ENCODE measurements at places on chromosomes 6 and 20.

- DNase-seq: no peak
These were observed 187.1 kb downstream of the ID4 start for GRCh38 chr6:20024316-20024673.

DNA sequence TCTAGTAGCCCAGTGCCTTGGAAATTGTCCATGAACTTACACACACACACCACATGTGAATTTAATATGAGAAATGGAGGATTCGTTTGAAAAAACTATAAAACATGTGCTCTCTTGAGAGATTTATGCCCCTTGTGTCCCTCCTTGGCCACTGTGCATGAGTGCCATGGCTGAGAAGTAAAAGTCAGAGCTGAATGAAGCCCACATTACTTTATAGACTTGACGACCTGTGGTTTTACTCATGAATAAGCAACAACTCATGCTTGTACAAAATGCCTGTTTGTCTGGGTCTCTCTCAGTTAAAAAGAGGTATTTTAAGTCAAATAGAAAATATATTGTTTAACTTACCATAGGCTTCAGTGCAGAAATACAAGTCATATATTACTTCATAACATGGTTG lies 102.7 kb downstream of the KCNQ5 start:
- no peak for DNase-seq

DNA sequence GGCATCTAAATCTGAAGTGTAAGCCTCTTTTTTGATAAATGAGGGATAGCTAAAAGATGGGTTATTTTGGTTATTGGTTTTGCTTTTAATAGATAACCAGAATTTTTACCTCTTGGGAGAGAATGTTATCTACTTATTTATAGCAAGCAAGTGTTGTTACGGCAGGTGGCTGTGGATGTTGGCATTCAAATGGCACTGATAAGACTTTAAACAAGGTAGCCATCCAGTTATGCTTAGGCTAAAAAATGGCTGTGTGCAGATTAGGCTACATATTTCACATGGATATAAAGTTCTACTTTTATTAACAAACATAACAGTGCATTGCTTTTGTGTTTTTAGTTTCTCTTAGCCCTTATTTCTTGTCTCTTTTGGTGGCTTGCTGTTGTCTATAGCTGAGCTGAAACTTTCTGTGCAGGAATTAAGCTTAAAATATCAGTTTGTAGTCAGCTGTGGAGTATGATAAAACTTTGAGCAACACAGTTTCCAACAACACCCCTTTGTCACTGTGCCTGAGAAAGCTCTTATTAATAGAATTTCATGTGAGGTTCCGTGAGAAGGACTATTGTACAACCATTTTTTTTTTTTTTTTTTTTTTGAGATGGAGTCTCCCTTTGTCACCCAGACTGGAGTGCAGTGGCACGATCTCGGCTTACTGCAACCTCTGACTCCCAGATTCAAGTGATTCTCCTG lies 28.8 kb downstream of the CARMIL1 start:
- DNase-seq: no peak

DNA sequence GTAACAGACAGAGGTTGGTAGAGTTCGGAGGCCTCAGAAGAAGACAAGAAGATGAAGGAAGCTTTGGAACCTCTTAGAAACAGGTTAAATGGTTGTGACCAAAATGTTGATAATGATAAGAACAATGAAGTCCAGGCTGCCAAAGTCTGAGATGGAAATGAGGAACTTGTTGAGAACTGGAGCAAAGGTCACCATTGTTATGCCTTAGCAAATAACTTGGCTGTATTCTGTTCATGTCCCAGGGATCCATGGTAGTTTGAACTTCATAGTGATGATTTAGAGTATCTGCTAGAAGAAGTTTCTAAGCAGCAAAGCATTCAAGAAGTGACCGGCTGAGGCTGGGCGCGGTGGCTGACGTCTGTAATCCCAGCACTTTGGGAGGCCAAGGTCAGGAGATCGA lies 11.1 kb upstream of the LSM14B start:
- DNase-seq: no peak

- DNase-seq: no peak
These were observed 1.9 kb downstream of the UBE2C start for GRCh38 chr20:45814314-45814713.

GRCh38 chr20:47784599-47785310 lies 526 bp downstream of the SULF2 start:
- no peak for DNase-seq

- no peak for DNase-seq
These were observed 172.5 kb upstream of the KCNK16 start for GRCh38 chr6:39494998-39495397.

- DNase-seq: no peak
These were observed 32.1 kb downstream of the PREX1 start for GRCh38 chr20:48795732-48796131.

GRCh38 chr6:89085409-89086205 lies 5.1 kb downstream of the PNRC1 start:
- DNase-seq: no peak

DNA sequence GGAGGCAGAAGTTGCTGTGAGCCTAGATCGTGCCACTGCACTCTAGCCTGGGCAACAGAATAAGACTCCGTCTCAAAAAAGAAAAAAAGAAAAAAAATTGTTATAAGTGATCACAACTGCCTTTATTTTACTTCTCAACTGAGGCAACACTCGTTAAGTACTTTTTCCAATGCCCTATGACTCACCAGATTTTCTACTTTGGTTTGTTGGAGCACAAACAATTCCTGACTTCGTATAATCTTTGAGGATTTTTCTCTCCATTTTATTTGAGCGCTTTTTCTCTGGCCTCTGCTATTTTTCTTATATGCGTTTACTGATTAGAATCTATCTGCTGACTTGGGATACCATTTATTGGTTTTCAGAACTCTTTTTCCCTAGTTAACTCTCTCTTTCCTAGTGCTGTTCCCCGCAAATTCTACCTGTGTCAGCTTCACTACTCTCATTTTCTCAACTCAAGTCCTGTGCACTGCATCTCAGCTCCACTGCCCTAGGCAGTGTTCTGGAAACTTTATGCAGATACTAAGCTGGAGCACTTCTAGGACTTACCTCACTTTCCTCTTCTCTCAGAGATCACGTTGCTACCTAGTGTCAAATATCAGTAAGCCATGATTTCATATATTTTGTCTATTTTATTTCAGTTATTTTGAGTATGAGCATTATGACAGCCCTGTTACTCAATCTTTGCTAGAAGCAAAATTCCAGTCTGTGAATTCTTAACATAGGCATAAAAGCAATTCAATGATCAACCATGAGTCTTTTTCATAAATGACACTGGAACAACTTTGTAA lies 1120.1 kb upstream of the CITED2 start:
- no peak for DNase-seq

GRCh38 chr20:36017048-36017951 lies 48.9 kb downstream of the CNBD2 start:
- no peak for DNase-seq

GRCh38 chr6:122102026-122102425 lies 297.4 kb upstream of the HSF2 start:
- DNase-seq: no peak

- DNase-seq: no peak
These were observed 194.5 kb upstream of the JAG1 start for GRCh38 chr20:10868299-10868698.

- DNase-seq: no peak
These were observed 90.9 kb downstream of the GJA10 start for GRCh38 chr6:89984926-89985750.

DNA sequence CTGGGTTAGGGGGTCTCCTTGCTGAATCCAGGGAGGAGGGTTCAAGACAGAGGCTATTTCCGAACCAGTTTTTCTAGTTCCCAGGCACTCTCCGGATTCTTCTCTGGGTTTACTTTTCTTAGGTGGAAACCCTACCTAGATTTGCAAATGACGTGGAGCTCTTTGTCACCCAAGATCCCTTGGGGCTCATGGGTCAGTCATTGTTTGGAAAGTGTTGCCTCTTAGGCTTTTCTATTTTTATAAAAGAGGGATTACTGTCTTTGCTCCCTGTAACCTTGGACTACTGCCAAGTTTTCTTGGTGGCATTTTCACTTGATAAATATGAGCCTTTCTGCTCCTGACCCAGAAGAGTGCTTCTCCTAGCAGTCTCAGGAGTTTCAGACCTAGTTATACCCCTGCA lies 33.6 kb downstream of the FAM209B start:
- no peak for DNase-seq

All from cerebellar nuclear complex (tissue), 1 donor.